ENCODE measurements at places on chromosomes 13 and 19. TPM values are rescaled to one million over a fixed set of nuclear protein-coding genes. Genes with fewer than 3 reads are reported as not detected.

GRCh38 chr13:40961214-40961613, 57.9 kb downstream of the ELF1 start:
- peak overlapping the region; percentile 73 for H3K4me3 ChIP-seq
- no peak for DNase-seq
- H3K27me3 ChIP-seq = no peaks in the 10 kb centered on the region
- peaks cover 76% of the 10 kb centered on the region for H3K4me1 ChIP-seq
- H3K27ac ChIP-seq = peak overlapping the region; percentile 83

DNA sequence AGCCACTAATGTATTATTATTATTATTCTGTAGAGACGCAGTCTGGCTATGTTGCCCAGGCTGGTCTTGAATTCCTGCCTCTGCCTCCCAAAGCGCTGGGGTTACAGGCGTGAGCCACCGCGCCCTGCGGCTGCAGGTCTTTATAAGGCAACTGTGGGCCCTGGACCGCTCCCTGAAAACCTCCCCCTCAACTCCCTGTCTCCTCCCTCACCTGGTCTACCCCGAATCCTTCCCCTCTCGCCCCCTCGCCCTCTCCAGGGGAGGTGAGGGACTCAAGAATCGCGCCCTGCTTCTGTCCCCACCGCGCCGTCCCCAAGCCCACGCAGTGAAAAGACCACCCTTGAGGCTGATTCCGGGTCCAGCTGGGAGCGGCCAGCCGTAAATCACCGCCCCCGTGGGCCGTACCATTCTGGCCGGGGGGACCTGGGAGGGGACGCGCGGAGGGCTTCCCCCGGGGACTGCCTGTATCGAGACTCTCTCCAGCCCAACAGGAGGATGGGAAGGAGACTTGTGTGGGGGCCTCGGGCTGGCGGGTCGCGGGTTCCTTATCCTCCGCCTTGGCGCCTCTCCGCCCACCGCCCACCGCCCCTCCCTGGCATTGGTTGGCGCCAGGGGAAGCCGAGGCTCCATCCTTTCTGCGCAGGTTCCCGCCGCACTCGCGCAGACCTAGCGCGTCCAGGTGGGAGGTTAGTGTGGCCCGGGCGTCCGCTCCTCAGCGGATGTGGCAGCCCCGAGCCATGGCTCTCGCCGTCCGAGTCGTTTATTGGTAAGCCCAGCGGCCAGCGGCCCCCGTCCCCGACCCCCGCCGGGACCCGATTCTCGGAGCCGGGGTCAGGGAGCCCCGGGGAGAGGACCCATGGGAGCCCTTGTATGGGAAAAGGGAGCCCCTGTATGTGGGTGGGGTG, at the start of gene SELENOW:
TSS of gene SELENOW (plus strand) at position 655 of the 905 bp plus-strand sequence. CDS start at position 738, 83 bp downstream.
- peaks cover 17% of the 10 kb centered on the region for H3K4me1 ChIP-seq
- peak within 1 kb of the TSS; percentile 91 for H3K27ac ChIP-seq
- H3K27me3 ChIP-seq = no peaks in the 10 kb centered on the region
- peak; percentile 81 for DNase-seq
- H3K4me3 ChIP-seq = peak within 1 kb of the TSS; percentile 95

DNA sequence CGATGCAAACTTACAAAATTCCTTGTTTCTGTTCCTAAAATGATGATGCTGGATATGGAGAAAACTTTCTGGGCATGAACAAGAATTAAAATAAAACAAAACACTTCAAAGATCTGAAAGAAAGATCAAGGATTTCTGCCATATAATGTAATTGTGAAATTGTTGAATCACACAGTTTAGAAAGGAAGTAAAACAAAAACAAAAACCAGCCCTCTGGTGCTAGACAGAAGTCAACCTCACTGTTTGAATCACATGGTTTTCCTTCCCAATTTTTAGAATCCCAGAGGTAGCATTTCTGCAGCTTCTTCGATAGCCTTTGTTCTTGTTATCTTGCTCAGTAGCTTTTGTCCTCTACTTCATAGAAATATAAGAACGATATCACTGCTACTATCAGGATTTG, 118.2 kb upstream of the ARGLU1 start:
- H3K36me3 ChIP-seq = no peaks in the 10 kb centered on the region

DNA sequence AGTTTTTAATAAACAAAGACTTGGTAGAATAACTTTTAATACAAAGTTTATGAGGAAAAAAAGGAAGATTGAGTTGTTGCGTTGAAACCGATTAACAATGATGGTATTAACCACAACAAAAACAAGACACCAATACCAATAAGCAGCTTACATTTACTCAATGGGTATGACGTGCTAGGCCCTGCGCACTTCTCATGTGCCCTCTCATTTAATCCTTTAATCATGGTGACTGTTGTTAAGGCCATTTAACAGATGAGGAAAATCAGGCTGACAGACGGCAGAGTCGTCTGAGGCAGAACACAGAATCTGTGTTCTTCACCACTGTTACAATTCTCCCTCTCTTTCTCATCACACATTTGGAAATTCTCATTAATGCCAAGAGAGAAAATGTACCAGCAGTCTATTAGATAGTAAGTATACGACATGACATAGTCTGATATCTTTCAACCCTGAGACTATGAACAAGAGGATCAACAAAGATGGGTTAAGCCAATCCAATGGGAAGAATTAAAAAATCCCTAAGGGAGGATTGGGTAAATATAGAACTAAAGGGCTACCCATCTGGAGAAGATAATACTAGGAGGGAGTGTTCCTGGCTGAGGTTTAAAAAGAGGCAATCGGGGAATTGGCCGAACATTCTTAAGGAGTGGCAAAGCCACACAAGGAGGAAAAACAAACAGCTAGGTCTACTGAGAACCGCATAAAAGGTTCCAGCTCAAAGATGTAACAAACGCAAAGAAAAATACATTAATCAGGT, 54.0 kb downstream of the DOCK9 start:
- H3K27me3 ChIP-seq = no peaks in the 10 kb centered on the region
- H3K27ac ChIP-seq = no peak overlapping the region
- no peak overlapping the region for H3K4me3 ChIP-seq

DNA sequence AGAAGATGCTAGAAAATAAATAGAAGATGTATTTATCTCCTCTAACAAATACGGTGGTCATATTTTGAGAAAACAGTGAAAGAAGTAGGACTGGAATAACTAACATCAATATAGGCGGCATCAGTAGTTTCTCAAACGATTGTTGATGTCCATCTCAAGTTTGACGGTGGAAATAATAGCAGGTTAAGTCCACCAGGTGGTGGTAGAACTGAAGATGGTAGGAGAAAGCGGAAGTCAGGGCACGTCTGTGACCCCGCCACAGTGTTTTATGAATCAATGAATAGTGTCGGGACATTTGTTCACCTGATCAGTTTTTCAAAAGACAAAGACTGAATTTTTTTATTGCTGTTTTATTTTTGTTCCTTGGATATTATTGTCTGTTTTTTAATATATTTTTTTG, 706.4 kb upstream of the SLC10A2 start:
- H3K27ac ChIP-seq = no peak overlapping the region
- H3K36me3 ChIP-seq = no peaks in the 10 kb centered on the region
- no peaks in the 10 kb centered on the region for H3K27me3 ChIP-seq
- no peaks in the 10 kb centered on the region for H3K4me1 ChIP-seq

GRCh38 chr19:35986664-35987570, 8.1 kb upstream of the SDHAF1 start:
- H3K36me3 ChIP-seq = no peaks in the 10 kb centered on the region
- peaks cover 30% of the 10 kb centered on the region for H3K27me3 ChIP-seq
- peak; percentile 46 for DNase-seq
- H3K4me1 ChIP-seq = peaks cover 8% of the 10 kb centered on the region

- DNase-seq = no peak
- H3K27me3 ChIP-seq = no peaks in the 10 kb centered on the region
- no peak overlapping the region for H3K4me3 ChIP-seq
- no peaks in the 10 kb centered on the region for H3K4me1 ChIP-seq
- no peak overlapping the region for H3K27ac ChIP-seq
These were observed 612.1 kb upstream of the KLHL1 start for GRCh38 chr13:70720386-70720785.

DNA sequence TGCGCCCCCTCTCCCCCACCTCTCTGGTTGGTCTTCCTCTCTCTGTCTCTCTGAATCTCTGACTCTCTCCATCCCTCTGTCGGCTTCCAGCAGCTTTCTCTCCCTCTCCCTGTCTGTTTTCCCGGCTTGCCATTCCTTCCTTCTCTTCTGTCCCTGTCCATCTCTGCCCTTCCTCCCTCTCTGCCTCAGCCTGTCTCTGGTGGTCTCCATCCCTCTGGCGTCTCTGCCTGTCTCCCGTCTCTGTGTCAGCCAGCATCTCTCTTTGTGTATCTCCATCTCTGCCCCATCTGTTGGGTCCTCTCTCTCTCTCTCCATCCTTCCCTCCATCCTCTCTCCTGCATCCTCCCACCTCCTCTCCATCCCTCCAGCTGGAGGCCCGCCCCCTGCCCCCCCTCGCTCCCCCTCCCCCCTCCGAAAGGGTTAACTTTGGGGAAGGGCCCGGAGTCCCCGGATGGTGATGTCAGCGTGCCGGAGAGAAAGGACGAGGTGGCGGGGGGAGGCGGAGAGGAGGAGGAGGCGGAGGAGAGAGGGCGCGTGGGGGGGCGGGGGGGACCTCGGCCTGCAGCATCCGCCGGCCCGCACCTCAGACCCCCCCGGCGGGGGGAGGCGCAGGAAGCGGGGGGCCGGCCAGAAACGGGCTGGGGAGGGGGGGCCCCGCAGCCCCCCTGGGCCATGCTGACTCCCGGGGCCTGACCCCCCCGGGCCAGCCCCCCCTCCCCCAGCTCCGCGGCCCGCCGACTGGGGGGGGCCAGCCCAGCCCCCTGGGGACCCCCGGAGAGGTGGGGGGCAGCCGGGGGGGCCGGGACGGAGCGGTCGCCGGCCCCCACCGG, at the start of gene BRSK1:
TSS of gene BRSK1 (plus strand) at position 450 of the 830 bp plus-strand sequence. CDS start 446 bp downstream, outside the sequence.
- H3K27me3 ChIP-seq = peaks cover 4% of the 10 kb centered on the region
- no peak for DNase-seq
- peaks cover 4% of the 10 kb centered on the region for H3K36me3 ChIP-seq
- peak within 1 kb of the TSS; percentile 56 for H3K4me3 ChIP-seq
- H3K4me1 ChIP-seq = peaks cover 38% of the 10 kb centered on the region
- no peak within 1 kb of the TSS for H3K27ac ChIP-seq

- H3K27ac ChIP-seq = no peak overlapping the region
- H3K4me3 ChIP-seq = no peak overlapping the region
- no peak for DNase-seq
- H3K4me1 ChIP-seq = no peaks in the 10 kb centered on the region
- no peaks in the 10 kb centered on the region for H3K27me3 ChIP-seq
- H3K36me3 ChIP-seq = no peaks in the 10 kb centered on the region
These were observed 76.5 kb downstream of the LHFPL6 start for GRCh38 chr13:39526499-39526898.

- H3K27me3 ChIP-seq = no peaks in the 10 kb centered on the region
- no peak for DNase-seq
- H3K4me1 ChIP-seq = no peaks in the 10 kb centered on the region
- H3K36me3 ChIP-seq = no peaks in the 10 kb centered on the region
These were observed 14.0 kb downstream of the SLITRK6 start for GRCh38 chr13:85785205-85785604.

GRCh38 chr19:55136399-55137102, 12.5 kb downstream of the TNNT1 start:
- H3K4me3 ChIP-seq = no peak overlapping the region
- H3K27ac ChIP-seq = no peak overlapping the region
- peaks cover 33% of the 10 kb centered on the region for H3K27me3 ChIP-seq
- DNase-seq = no peak

DNA sequence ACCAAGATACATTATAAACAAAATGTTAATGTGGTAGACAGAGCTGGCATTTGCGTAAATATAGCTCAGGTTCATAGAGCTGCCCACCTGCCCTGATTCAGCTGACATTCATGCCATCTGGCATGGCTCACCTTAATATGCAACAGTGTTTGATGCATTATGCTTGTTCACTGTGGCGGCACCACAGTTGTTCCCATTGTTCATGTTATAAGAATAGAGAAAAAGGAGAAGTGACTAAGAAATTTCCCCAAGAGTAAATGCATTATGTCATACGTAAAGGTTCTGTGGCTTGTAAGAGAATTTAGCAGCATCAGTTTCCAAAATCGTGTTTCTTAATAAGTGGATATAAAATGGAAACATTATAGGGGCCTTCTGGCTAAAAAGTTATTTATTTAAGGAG, 4.5 kb downstream of the CCNA1 start:
- H3K27ac ChIP-seq = no peak overlapping the region
- DNase-seq = no peak
- H3K27me3 ChIP-seq = peaks cover 17% of the 10 kb centered on the region
- peaks cover 8% of the 10 kb centered on the region for H3K4me1 ChIP-seq
- no peak overlapping the region for H3K4me3 ChIP-seq
- no peaks in the 10 kb centered on the region for H3K36me3 ChIP-seq

- no peak overlapping the region for H3K27ac ChIP-seq
- no peaks in the 10 kb centered on the region for H3K36me3 ChIP-seq
- no peak for DNase-seq
- H3K4me3 ChIP-seq = no peak overlapping the region
- H3K27me3 ChIP-seq = peaks cover 50% of the 10 kb centered on the region
These were observed 1.2 kb downstream of the S1PR5 start for GRCh38 chr19:10516064-10516385.

DNA sequence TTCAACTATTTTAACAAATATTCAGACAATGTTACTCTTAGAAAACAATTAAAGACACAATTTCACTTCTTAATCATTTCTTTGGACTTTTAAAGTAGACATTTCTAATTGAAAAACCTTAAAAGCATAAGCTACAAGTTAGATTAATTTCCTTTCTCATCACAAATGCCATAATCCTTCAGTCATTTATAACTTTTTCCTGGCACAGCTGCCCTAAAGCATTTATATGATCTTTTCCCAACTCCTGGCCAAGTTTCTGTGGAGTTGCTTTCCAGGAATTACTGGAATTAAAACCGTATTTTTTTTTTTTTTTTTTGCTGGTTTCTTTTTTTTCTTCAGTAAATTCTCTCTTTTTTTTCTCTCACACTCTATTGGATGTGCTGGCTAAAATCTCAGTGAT, 615.9 kb downstream of the TBC1D4 start:
- no peaks in the 10 kb centered on the region for H3K4me1 ChIP-seq
- no peaks in the 10 kb centered on the region for H3K36me3 ChIP-seq
- H3K27me3 ChIP-seq = no peaks in the 10 kb centered on the region
- H3K4me3 ChIP-seq = no peak overlapping the region
- H3K27ac ChIP-seq = no peak overlapping the region
- no peak for DNase-seq

DNA sequence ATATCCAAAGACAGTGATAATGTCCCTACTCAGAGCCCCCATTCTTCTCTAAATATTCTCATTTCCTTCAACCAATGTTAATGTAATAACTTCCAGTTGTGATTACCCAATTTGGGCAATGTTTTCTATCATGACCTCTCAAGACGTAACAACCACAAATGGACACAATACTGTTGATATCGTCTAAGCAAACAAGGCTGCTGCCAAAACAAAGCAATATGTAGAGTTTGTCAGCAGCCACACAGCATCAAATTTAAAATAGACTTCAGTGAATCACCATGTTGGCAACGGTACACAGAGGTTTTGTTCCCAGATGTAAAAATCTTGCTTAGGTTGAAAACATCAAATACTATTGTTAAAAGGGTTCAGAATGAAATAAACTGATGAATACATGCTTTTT, 205.1 kb downstream of the DACH1 start:
- no peak overlapping the region for H3K4me3 ChIP-seq
- H3K4me1 ChIP-seq = no peaks in the 10 kb centered on the region
- H3K27ac ChIP-seq = no peak overlapping the region
- no peaks in the 10 kb centered on the region for H3K36me3 ChIP-seq
- DNase-seq = no peak

- peaks cover 7% of the 10 kb centered on the region for H3K4me1 ChIP-seq
- H3K4me3 ChIP-seq = no peak overlapping the region
- no peak overlapping the region for H3K27ac ChIP-seq
These were observed 3.2 kb upstream of the NKG7 start for GRCh38 chr19:51375504-51376221.

CRTC1 gene
- 13.1 TPM for total RNA-seq

WDR87 gene
- not detected for total RNA-seq

PSG7 gene
- not detected for total RNA-seq

AXL gene
- total RNA-seq = not detected

PGLYRP1 gene
- total RNA-seq = not detected

SIGLECL1 gene
- not detected for total RNA-seq
